ENCODE measurements at places on chromosomes 7 and 10.

- DNase-seq, result no peak
Measured at GRCh38 chr7:27091105-27091504, 4.7 kb downstream of the HOXA1 start.

- DNase-seq, result no peak
Measured at GRCh38 chr7:128215739-128216138, 25.3 kb upstream of the LEP start.

- no peak for DNase-seq
Measured at GRCh38 chr7:66206119-66206933, 1.2 kb downstream of the TPST1 start.

DNA sequence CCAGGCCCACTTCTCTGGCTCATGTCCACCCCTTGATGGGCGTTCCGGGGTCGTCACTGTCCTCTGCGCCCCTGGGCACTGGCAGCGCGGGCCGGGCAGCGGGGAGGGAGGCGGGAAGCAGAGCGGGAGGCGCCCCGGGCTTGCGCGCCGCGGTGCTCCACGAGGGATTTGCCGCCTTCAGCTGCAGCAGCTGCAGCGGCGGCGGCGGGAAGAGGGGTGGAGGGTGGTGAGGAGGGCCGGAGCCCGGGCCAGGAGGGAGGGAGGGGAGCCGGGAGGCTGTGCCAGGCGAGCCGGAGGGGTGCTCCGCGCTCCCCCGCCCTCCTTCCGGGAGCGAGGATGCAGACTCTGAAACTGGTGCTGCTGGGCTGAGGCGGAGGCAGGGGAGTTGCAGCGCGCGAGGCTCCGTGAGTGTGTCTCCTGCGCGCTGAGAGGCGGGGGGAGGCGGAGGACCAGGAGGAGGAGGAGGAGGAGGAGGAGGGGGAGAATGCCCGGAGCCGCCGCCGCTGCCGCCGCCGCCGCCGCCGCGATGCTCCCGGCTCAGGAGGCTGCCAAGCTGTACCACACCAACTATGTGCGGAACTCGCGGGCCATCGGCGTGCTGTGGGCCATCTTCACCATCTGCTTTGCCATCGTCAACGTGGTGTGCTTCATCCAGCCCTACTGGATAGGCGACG is at the start of gene LHFPL3:
Gene LHFPL3 (plus strand): TSS at position 308 of the 674 bp plus-strand sequence.
- no peak for DNase-seq

- no peak for DNase-seq
Measured at GRCh38 chr10:76463111-76463510, 1031.7 kb downstream of the LRMDA start.

GRCh38 chr10:17216901-17217395 is 11.1 kb upstream of the VIM start:
- no peak for DNase-seq

DNA sequence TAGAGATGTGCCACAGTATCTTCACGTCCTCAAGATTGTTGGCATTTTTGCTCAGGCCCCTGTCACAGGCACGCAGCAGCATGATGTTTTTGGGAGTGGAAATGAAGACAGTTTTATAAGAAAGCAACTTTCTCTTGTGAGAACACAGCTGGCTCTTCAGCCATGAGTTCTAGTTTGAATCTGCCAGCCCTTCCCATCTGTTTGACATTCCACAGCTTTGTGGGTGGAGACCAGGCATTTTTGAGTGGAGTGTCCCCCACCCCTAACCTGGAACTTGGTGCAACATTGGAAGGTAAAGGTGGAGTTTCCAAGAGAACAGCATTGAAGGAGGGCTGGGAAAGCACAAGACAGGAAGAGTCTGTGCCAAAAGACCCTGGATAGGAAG is 253.1 kb upstream of the IGFBP3 start:
- DNase-seq, result no peak

- no peak for DNase-seq
Measured at GRCh38 chr10:25641595-25641994, 292.4 kb upstream of the MYO3A start.

Data from stimulated activated CD4-positive, alpha-beta T cell treated with anti-CD3 and anti-CD28 coated beads, Interleukin-12 subunit alpha, Interleukin-12 subunit beta, amount 100 ng/mL, for 4 hours (primary cell).